ENCODE measurements at places on chromosomes 2 and 18.

DNA sequence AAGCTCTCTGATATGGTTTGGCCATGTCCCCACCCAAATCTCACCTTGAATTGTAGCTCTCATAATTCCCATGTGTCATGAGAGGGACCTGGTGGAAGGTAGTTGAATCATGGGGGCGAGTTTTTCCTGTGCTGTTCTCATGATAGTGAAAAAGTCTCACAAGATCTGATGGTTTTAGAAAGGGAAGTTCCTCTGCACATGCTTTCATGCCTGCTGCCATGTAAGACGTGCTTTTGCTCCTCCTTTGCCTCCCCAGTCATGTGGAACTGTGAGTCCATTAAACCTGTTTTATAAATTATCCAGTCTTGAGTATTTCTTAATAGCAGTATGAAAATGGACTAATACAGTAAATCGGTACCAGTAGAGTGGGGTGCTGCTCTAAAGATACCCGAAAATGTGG lies 34.9 kb downstream of the LTBP1 start:
- DNase-seq, result no peak

GRCh38 chr18:12162786-12163185 lies 69.1 kb downstream of the ANKRD62 start:
- DNase-seq, result no peak

DNA sequence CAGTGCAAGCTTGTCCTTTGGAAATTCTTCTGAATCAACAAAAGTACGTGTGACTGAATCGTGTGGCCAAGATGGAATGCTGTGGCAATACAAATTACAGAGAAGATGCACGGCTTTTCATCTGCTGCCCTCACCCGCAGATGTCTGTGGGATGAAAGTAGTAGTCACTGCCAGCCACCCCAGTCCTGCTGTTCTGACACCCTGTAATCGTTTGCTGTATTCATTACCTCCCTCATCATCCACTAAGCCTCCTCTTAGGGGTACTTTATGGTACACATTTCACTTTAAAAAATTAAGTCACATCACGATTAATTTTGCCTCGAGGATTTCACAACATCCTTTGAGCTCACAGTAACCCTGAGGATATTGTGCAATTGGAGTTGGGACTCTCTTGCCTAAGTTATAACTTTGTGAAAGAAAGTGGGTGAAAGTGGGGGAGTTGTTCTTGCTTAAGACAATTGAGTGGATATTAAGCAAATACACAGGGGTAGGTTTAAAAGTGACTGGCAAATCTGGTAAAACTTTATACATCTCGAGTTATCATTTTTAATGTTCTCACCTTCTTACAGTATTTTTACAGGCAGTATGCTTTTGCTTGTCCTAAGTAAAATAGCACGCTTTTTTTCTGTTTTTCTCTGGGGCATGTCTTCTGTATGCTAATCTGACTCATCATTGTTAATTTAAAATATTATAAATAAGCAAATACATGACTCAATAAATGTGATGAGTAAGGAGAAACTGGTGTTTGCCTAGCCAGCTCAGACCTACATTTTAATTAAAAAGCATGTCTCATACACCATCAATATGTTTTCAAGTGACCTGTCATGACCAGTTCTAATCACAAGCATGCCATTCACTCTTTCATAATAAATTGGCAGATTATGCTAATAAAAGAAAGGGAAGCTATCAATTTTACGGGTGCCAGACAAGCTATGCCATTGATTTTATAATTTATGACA lies 680.9 kb downstream of the IRS1 start:
- DNase-seq, result peak; percentile 80

- no peak for DNase-seq
These were observed 45.0 kb downstream of the RTP5 start for GRCh38 chr2:241914542-241914941.

GRCh38 chr2:101766871-101767739 lies 69.6 kb downstream of the MAP4K4 start:
- no peak for DNase-seq

DNA sequence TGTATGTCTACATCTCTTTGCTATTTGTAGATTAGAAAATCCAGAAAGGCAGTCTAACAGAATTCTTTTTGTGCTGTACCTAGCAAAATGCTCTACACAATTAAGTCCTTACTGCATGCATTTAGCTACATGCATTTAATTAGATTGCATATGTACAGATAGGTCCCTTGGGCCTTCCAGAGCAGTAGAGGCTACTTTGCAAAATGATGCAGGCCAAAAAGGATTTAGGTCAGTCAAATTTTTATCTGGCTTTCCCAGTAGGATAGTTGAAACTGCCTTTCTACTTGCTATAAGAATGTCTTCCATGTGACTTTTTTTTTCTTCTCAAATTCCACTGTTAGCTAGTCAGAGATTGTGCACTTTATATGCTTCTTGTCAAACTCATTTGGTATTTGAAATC lies 19.3 kb downstream of the GALNT13 start:
- no peak for DNase-seq

DNA sequence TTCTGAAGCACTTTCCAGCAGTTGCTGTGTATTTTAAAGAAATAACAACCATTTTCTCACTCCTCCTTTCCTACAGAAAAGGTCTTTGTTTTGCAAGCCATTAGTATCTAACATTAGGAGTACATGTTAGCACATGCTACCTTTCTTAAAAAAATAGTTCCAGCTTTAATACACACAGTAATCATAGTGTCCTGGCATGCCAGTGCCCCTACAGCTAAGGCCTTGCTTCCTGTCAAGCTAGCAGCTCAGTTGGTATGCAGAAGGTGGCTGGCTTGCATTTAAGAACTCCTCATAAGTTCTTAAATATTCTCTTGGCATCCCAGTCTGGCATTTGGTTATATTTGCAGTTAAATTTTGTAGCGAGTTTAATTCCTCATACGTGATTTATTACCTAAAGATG lies 141.3 kb upstream of the IL1R2 start:
- no peak for DNase-seq

DNA sequence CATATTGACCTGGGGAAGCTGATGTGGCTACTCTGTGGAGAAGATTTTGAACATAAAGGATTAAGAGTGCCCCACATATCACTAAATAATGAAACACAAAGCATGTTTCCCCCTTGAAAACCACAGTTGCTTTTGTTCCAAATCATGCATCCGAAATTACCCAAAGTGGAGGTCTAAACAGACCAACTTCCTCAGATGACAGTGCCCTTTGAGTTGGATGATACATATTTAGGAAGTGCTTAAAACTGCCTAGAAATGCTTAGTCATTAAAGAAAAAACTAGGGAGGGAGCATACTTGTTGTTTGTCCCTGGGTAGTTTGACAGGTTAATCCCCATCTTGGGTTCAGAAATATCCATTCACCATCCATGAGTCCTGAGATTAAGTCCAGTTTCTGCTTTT lies 1070.3 kb downstream of the SUCLG1 start:
- DNase-seq, result no peak

GRCh38 chr18:23225503-23225902 lies 90.2 kb downstream of the CABLES1 start:
- no peak for DNase-seq

DNA sequence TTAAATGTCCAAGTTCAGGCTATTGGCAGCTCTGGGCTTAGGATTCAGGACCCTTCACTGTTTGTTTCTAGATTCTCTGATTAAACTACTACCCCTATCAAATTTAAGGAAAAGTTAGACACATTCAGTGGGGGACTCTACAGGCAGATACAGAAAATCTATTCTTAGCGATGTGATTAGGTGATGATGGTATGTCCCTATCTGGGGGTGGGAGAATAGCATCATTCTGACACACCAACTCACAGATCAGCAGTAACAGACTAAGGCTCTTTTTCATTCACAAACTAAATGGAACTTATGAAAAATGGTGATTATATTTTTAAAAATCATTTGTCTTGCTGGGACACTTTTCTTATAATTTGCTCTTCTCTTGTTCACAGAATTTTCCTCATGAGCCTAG lies 232.9 kb upstream of the CDH2 start:
- no peak for DNase-seq

DNA sequence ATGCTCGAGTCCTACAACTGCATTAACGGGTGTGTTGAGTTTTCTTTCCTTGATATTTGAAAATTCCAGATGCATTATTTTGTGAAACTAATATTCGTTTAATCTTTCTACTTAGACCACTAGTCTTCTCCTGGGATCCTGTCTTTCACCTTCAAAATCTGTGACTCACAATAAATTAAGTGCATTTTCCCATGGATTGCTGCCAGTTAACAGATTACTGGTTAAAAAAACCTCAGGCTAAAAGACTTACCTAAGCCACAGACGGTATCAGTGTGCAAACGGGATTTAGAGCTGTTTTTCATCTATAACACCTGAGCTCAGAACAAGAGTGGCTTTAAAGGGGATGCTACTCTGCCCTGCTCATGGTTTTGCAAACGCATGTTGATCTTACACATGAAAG lies 10.2 kb downstream of the FECH start:
- no peak for DNase-seq

DNA sequence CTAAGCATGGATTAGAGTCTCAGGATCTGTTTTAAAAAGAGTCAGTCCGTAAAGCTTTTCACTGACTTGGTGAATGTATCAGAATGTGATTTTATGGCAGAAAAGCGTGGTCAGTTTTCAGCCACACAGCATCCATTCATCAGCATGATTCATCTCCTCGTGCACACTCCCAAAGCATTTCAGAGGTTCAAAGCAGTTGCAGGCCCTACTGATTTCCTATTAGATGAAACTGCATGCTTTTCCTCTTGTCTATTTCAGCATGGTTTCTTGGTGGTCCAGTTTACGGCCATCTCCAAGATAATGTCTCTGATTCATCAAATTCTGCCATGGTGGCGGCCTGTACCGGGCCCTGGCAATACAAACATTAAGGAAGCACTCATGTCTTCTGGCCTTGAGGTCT lies 4.8 kb upstream of the PARD6G start:
- DNase-seq, result no peak

GRCh38 chr2:118779362-118779761 lies 68.1 kb downstream of the EN1 start:
- DNase-seq, result no peak

DNA sequence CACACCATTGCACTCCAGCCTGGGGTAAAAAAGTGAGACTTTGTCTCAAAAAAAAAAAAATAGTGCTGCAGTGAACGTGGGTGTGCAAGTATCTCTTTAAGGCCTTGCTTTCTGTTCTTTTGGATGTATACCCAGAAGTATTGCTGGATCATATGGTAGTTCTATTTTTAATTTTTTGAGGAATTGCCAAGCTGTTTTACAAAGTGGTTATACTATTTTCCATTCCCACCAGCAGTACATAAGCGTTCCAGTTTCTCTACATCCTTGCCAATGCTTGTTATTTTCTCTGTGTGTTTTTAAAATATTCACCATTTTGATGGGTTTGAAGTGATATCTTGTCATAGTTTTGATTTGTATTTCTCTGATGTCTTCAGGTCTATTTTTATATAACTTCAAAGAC lies 13.1 kb downstream of the ARMC9 start:
- DNase-seq, result no peak

DNA sequence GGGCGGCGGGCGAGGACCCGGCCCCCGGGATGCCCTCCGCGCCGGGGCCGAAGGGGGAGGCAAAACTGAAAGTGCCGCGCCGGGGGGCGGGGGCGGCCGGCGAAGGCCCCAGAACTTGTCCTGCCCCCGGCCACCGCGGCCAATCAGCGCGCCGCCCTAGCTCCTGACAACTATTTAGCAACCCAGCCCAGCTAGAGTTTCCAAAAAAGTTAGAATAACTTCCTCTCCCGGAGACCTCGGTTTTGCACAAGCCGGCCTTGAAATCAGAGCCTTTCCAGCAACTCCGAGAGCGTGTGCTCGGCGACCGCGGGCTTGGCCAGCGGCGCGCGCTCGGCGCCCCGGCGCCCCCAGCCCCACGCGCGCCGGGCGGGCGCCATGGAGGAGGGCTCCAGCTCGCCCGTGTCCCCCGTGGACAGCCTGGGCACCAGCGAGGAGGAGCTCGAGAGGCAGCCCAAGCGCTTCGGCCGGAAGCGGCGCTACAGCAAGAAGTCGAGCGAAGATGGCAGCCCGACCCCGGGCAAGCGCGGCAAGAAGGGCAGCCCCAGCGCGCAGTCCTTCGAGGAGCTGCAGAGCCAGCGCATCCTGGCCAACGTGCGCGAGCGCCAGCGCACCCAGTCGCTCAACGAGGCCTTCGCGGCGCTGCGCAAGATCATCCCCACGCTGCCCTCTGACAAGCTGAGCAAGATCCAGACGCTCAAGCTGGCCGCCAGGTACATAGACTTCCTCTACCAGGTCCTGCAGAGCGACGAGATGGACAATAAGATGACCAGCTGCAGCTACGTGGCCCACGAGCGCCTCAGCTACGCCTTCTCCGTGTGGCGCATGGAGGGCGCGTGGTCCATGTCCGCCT lies at the start of gene TWIST2:
TSS of gene TWIST2 (plus strand) at position 245 of the 850 bp plus-strand sequence. CDS start at position 376, 131 bp downstream.
- peak; percentile 70 for DNase-seq

- no peak for DNase-seq
These were observed 87.0 kb upstream of the PROKR1 start for GRCh38 chr2:68556381-68556780.

GRCh38 chr2:86301711-86302202 lies 35.7 kb downstream of the REEP1 start:
- DNase-seq, result peak; percentile 19

GRCh38 chr2:54899576-54900200 lies 150.6 kb downstream of the RTN4 start:
- peak; percentile 61 for DNase-seq

- DNase-seq, result no peak
These were observed 225.3 kb downstream of the MC4R start for GRCh38 chr18:60147323-60147722.

GRCh38 chr2:240435457-240435947 lies at the start of gene GPC1:
Gene GPC1, plus strand, starts transcription at chr2:240435663. Its CDS starts 256 bp downstream, at chr2:240435919.
- DNase-seq, result peak; percentile 58

- no peak for DNase-seq
These were observed 31.0 kb downstream of the CFAP210 start for GRCh38 chr2:169663247-169663646.

GRCh38 chr18:77487951-77488740 lies 238.5 kb downstream of the GALR1 start:
- no peak for DNase-seq

GRCh38 chr2:129458436-129458835 lies 521.0 kb upstream of the RAB6C start:
- DNase-seq, result no peak

Measured in suppressor macrophage treated with lipopolysaccharide for 1 hour (primary cell).